ENCODE measurements at places on chromosomes 3 and 15. TPM values are rescaled to one million over a fixed set of nuclear protein-coding genes. Genes with fewer than 3 reads are reported as not detected.
A peak's percentile ranks its signal among the peaks of the same experiment; 100 is the strongest.

DNA sequence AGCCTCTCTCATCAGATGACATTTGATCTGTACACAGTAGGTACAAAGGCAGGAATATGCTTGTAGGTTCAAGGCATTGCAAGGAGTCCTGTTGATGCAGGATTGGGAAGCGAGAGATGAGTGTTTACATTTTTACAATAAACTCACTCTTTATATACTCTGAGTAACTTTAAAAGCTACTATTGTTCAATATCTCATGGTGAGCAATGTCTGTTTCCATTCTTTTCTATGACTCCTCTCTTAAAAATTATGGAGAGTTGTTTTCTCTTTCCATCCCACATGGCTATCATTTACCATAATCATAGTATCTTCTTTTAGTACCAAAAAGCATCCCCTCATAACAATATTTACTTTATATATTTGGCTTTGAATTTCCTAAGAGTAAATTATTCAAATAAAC lies 314.0 kb upstream of the CDIN1 start:
- DNase-seq: no peak

DNA sequence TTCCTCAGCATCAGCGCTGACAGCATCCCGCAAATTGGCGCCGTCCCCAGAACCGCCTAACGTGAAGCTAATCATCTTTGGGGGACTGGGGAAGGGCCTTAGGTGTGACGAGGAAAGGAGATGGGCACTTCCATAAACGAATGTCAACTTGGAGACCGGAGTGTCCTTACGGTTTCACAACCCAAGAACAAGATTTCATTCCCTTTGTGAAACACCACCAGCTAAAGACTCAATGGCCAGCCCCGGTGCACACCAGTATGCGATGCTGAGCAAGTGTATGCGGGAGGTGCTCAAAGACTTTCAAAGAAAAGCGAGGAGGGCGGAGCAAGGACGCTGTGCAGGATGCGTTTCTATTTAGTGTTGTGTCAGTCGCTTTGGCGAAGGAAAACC lies 759 bp upstream of the TTBK2 start:
- DNase-seq: peak; percentile 20

DNA sequence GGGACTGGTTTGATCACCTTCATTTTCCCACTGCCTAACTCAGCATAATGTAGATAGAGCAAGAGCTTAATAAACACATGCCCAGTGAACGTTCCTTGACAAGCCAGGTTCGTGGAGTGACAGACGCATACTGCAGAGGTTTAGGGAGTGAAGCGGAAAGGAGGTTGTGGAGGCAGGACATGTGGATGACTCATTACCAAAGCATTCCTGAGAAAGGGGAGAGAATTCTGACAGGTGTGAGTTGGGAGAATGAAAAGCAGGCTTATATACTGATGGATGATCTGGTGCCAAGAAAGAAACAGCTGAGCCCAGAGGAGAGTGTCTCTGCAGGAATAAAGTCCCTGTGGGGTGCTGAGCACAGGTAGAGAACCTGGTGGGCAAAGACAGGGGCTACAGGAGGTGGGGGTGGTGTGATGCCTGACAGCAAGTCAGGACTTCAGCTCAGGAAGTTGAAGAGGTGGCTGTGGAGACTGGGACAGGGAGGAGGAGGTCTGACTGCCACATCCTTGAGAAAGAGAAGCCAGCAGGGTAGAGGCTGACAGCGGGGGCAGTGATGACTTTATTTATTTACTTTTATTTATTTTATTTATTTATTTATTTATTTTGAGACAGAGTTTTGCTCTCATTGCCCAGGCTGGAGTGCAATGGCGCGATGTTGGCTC lies 2.4 kb upstream of the RPL29 start:
- no peak for DNase-seq

GRCh38 chr3:48399387-48400172 lies 27.6 kb downstream of the FBXW12 start:
- no peak for DNase-seq

GRCh38 chr15:43880406-43881194 lies 53.8 kb downstream of the WDR76 start:
- no peak for DNase-seq

DNA sequence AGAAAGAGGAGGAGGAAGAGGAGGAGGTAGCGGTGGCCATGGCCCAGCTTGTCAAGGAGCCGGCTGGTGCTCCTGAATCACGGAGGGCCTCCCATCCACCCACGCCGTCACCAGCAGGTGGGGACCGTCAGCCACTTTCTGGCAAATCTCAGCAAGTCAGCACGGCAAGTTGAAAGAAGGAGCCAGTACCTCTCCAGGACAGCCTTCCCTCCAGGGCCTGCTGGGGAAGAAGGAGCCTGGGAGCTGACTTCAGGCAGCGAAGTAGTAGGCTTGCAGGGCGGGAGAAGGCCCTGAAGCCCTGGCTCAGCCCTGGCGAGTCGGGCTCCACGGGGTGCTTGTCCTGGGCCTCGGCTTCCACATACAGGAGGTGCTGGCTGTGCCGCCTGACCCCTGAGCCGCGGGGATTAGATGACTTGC lies 99.2 kb upstream of the TRPM1 start:
- DNase-seq: peak; percentile 31

Gene BFSP2
- not detected for total RNA-seq

Gene ADGRG7
- total RNA-seq: not detected

Gene SAMD7
- total RNA-seq: not detected

Measured in fibroblast of lung (primary cell).